ENCODE measurements at places on chromosomes 13 and 19. TPM values are rescaled to one million over a fixed set of nuclear protein-coding genes. Genes with fewer than 3 reads are reported as not detected.

Gene CYP2A6
- total RNA-seq = not detected

Gene CDC37
- total RNA-seq = 284 TPM

Gene CYP2S1
- not detected for total RNA-seq

Gene ERCC2
- 45.8 TPM for total RNA-seq

Gene OR10H4
- not detected for total RNA-seq

Gene ANKRD10
- total RNA-seq = 225 TPM

Gene CEACAM21
- total RNA-seq = not detected

Gene ZNF112
- total RNA-seq = 7.1 TPM

Gene ZSCAN1
- not detected for total RNA-seq

Gene TMEM161A
- total RNA-seq = 18.3 TPM

Gene LGI4
- not detected for total RNA-seq

Gene PLK5
- not detected for total RNA-seq

Gene TPRX2
- total RNA-seq = not detected

Gene AMH
- 0.58 TPM for total RNA-seq

Gene FCHO1
- total RNA-seq = 0.63 TPM

GRCh38 chr13:102972191-102972590 lies 94.0 kb downstream of the SLC10A2 start:
- no peak for DNase-seq

- DNase-seq = no peak
Measured at GRCh38 chr13:93345024-93345423, 118.4 kb downstream of the GPC6 start.

- no peak for DNase-seq
Measured at GRCh38 chr19:14113762-14114414, 3.7 kb downstream of the PRKACA start.

GRCh38 chr19:40229926-40230417 lies 3.5 kb upstream of the CCNP start:
- DNase-seq = no peak

GRCh38 chr13:37448153-37448552 lies 150.4 kb downstream of the POSTN start:
- DNase-seq = no peak

DNA sequence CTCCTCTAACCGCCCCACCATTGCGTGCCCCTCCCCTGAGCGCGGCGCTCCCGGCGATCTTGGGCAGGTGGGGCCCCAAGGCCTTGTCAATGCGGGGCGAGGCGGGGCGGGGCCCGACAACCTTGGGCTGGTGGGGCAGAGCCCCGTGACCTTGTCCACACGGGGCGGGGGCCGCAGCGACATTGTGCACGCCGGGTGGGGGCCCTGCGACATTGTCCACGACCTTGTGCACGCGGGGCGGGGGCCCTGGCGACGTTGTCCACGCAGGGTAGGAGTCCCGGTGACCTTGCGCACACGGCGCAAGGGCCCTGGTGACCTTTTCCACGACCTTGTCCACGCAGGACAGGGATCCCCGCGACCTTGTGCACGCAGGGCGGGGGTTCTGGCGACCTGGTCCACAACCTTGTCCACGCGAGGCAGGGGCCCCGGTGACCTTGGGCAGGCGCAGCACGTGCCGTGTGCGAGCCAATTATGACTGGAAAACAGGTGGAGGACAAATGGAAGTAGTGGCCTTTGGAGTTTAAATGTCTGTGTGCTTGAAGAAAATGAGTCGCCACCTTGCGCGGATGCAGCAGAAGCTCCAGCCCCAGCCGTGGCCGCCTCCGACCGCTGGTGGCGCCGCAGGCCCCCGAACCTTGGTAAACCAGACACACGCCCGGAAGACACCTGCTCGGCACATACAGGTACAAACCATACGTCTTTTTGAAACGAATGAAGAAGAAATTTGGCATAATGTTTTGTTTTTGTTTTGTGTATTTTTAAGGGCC lies 62.6 kb downstream of the LATS2 start:
- DNase-seq = no peak

GRCh38 chr19:16605115-16605514 lies 22.9 kb downstream of the MED26 start:
- no peak for DNase-seq

GRCh38 chr19:45883881-45884681 lies 1.9 kb downstream of the IRF2BP1 start:
- no peak for DNase-seq

DNA sequence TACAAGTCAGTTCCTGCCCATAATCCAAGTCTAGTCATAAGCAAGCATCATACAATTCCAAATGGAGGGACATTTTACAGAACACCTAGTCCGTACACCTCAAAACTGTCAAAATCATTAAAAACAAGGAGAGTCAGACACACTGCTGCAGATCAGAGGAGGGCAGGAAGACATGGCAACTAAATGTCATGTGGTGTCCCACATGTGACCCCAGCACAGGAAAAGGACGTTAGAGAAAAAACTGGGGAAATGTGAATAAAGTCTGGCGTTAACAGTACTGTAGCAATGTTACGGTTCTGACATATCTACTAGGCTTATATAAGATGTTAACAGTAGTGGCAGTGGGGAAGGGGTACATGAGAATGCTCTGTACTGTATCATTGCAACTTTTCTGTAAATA lies 2.3 kb downstream of the ZSCAN5A start:
- no peak for DNase-seq

DNA sequence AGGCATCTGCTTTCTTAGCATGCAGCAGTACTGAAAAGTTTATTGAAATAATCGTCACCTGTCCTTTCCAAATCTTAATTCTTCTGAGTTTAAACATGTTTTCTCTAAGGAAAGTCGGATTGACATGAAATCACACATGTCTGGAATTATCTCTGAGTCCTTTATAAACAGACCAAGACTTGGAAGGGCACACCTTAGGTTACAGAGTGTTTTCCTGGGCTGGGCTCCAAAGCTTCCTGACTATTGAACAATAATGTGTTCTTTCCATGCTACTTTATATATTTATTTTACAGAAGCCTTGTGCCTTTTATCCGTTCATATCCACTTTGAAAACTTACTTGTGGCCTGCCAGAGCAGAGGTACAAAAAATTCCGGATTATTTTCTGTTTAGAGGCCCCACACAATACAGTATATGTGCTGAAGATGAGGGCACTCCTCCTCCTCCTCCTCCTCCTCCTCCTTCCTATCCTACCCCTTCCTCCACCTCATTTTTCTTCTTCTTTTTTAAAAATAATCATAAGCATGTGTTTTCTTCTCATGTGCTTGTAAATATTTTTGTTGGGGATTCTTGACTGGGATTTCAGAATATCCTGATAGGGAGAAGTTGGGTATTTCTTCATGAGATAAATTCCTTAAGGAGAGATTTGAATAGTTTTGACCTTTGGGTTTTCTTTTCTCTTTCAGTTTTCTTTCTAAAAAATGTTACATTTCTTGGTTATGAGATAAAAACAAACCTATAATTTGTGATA lies 52.3 kb downstream of the LRCH1 start:
- DNase-seq = no peak

GRCh38 chr13:26310470-26310869 lies 56.5 kb downstream of the CDK8 start:
- DNase-seq = no peak

DNA sequence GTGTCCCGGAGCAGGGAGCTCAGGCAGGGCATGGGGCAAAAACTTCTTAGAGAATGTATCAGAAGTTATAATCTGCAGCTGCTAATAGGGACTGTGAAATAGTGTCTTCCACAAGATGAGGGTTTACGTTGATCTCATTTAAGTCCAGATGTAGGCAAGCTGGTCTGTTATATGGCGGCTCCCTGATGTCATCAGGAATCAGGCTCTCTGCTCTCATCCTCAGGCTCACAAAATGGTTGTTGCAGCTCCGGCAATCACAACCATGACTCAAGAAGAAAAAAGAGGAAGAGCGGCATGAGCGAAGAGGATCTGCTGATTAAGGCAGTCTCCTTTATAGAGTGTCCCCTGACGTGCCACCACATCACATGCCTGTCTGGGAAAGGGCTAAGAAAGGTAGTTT lies 191.3 kb downstream of the KLF5 start:
- DNase-seq = no peak

DNA sequence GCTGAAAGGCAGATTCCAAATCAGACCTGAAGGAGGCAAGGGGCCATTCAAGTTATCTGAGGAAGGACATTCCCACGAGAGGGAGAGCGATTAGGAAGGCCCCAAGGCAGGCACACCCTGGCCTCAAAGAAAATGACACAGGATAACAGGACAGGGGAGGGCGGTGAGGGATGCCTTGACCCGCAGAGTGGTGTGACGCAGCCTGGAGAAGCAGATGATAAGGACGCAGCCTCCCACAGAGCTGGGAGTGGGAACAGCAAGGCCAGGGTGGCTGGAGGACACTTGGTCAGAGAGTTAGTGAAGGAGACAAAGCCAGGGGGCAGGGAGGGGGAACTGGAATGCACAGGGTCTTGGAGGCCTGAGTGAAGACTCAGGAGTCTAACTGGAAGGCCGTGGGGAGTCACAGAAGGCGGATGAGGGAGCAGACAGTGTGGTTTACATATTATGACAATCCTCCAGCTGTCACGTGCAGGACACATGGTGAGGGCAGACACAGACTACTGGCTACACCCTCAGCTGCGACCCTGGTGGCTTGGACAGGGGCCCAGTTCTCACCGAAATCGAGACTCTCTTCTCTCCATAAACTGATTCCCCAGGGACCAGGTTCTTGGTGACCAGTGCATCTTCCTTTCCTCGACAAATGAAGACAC lies 5.8 kb upstream of the DYRK1B start:
- no peak for DNase-seq

GRCh38 chr13:30569901-30570576 lies 47.7 kb upstream of the USPL1 start:
- DNase-seq = peak; percentile 73

DNA sequence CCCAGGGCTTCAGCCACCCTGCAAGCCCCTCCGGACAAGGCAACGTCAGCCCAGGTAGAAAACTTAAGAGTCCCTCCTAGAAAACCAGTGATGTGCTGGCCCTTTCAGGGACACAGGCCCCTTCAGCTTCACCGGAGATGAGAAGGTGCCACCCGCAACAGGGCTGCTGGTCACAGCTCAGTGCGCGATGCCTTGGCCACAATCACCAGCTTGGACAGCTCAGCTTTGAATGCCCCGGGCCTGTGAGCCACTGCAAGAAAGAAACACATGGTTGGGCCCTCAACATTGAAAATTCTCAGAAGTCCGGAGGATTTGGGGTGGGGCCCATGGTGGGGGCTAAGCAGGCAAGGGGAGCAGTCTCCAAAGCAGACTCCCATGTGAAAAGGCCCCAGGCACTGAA lies 12.3 kb downstream of the MYDGF start:
- DNase-seq = no peak

DNA sequence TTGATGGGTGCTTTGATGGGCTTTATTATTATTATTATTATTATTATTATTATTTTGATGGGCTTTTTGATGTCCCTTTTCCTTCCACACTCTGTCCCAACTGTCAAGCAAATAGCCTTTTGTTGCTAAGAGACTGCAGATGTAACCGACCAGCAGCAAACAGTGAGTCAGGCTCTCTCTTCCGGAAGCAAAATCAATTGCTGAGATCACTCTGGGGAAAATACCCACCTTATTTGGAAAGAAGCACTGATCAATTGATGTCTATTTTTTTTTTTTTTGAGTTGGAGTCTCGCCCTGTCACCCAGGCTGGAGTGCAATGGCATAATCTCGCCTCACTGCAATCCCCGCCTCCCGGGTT lies 2.9 kb downstream of the LDLR start:
- no peak for DNase-seq

GRCh38 chr13:33745370-33746324 lies 72.3 kb upstream of the RFC3 start:
- no peak for DNase-seq

DNA sequence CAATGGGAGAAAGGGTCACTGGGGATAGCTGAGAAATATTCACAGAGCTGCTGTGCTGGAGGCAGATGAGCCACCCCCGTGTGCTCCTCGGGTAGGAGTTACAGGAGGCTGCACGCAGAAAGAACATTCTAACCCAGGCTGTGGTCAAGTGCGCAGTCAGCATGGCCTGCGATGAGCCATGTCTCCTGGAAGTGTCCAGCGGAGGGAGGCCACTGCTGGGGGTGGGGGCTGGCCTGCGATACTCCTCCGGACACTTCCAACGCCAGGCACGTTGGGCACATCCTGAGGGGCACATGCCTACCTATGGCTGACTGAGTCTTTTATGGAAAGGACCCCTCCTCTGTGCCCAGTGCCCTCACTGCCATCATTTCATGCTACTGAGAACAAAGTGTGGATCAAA lies 55.9 kb downstream of the RAB20 start:
- DNase-seq = no peak

- DNase-seq = no peak
Measured at GRCh38 chr13:66440938-66441337, 789.2 kb downstream of the PCDH9 start.

GRCh38 chr13:76163761-76164160 lies 527.6 kb downstream of the LMO7 start:
- no peak for DNase-seq

GRCh38 chr13:31864307-31864706 lies 125.0 kb downstream of the RXFP2 start:
- DNase-seq = no peak

DNA sequence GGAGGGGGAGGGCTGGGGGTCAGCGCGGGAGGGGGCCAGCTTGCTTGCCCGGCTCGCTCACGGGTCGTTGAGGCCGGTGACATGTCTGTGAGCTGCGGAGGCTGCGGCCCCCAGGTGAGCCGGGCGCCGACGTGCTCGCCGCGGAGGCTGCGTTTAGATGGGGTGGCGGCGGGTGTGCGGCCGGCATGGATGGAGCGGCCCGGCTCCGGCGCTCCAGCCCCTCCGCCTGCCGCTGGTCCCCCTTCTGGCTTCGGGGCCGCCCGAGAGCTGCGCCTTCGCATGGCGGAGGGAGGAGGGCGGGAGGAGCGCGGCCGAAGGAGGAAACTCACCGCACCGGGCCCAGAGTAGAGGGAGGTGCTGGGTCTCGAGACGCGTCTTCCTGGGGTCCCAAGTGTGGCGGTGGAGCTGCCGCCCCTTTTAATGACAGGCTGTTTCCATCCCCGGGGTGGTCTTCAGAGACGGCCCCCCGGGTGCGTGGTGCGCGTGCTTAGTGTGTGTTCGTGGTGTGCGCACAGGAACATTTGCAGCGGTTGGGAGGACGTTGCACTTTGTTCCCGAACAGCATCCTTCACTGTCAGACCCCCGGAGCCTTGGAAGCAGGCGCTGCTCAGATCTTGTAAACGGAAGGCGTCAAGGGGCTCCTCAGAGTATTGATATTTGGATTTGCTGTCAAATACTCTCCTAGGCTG lies at the start of gene AKAP11:
AKAP11 (plus strand) TSS at position 38 of the 689 bp plus-strand sequence. CDS start 14,197 bp downstream, outside the sequence.
- peak; percentile 75 for DNase-seq

DNA sequence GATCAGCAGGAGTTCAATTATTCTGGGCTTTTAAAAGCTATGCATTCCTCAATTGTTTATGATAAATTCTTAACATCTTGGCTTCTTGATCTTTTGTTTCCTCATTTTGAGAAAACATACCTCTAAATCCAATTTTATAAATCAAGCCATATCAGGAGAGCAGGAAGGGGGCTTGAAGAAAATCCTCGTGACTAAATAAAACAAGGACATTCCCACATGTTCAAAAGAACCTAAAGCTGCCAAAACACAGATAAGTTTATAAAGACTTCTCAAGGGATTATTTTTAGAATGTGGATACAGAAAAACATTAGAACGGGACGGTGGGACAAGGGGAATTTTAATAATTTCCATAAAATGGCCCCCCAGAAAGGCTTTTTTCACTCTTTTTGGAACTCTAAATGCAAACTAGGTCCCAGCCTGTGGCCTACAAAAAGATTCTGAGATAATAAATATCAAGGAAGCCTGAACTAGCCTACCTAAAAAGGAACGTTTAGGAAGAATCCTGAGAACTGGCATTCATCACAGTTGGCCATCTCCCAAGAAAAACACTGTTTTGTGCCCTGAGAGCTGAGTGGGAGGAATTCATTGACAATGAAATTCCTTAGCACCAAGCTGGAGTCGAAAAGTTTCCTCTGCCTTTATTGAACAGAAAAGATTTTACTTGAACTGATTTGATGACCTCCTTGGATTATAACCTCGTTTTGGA lies 30.1 kb downstream of the ZAR1L start:
- peak; percentile 59 for DNase-seq

All from SJSA1 (cell line).